ENCODE measurements at places on chromosomes 7 and 10.
A peak's percentile ranks its signal among the peaks of the same experiment; 100 is the strongest.

GRCh38 chr7:33624215-33624614, 281.1 kb upstream of the BMPER start:
- no peak for DNase-seq

DNA sequence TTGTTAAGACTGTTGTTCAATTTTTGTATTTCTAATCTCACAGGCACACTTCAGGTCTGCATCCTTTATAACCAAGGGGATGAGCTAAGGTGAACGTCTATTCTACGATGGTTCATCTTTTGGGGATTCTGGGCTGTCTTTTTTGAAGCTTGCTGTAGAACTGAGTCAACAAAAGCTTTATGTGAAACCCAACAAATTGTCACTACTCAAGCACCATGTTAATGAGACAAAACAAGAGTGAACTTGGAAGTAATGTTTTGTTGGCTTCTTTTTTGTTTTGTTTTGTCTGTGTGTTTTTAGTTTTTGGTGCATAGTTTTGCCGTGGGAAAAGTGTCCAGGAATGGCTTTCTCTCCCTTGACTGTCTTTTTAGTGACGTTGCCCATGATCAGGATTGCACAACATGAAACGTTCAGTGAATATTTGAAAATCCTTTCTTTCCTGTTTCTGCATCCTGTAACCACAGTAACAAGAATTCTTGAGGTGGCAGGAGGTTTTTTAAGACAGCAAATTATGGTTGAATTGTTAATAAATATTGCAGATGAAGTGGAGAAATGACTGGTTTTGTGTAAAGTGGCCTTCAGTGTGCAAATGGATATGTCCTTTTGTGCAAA, 65.6 kb downstream of the WIPF3 start:
- peak; percentile 32 for DNase-seq

DNA sequence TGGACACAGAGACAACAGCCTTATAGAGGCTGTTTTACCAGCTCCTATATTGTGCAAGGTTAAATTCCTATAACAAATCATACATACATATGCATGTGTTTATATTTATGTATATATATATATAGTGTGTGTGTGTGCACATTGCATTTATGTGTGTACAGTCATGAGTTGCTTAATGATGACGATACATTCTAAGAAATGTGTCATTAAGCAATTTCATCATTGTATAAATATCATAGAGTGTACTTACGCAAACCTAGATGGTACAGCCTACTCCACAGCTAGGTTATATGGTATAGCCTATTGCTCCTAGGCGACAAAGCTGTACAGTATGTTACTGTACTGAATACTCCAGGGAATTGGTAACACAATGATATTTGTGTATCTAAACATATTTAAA, 30.1 kb upstream of the TNKS2 start:
- DNase-seq, result no peak

- DNase-seq, result no peak
Measured at GRCh38 chr10:3960496-3960895, 175.5 kb upstream of the KLF6 start.

DNA sequence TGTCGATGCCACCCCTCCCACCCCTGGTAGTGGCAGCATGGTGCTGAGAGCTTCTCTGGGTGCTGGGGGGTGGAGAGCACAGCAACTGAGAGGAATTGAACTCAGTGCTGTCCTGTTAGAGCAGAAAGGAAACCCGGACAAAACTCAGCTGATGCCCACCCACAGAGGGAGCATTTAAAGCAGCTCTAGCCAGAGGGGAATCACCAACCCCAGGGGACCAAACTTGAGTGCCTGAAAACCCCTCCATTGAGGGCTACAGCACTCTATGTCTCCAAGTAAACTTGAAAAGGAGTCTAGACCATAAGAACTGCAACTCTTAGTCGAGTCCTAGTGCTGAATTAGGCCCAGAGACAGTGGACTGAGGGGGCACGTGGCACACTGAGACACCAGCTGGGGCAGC, 16.8 kb upstream of the FOXI2 start:
- DNase-seq, result no peak

DNA sequence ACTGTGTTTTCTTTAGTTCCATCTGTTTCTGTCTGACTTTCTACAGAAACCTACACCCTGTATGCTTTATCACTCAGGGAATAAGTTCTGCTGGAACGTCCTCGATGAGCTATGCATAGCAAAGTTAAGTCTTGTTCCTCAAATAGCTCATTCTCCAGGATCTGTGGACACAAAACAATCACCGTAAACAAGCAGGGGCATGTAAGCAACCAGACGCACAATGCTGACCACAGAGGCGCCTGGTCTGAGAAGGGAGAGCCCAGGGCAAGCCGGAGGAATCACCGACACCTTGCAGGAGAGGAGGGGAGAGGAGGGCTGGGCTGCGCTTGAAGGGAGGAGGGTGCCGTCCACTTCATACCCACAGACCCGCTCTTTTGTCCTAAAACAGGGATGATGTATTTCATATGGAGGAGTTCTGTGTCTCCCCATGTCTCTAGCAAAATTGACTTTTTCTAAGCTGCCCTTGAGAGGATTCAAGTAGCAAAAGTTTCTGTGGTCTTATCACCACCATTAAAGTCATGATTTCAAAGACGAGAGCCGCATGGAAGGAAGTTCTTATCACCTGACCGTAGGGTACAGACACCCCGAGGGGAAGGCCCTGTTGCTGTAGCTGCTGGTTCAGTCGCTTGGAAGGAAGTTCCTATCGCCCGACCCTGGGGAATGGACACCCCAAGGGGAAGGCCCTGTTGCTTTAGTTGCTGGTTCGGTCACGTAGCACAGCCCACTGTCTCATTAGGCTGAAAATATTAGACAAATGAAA, 14.3 kb downstream of the CALML3 start:
- DNase-seq, result no peak

GRCh38 chr10:75596930-75597620, 165.7 kb downstream of the LRMDA start:
- no peak for DNase-seq

GRCh38 chr7:81549484-81550016, 220.3 kb downstream of the HGF start:
- DNase-seq, result no peak

GRCh38 chr10:132223156-132223590, 36.4 kb downstream of the DPYSL4 start:
- DNase-seq, result peak; percentile 98

- no peak for DNase-seq
Measured at GRCh38 chr7:29990931-29991330, 1.3 kb upstream of the SCRN1 start.

- DNase-seq, result no peak
Measured at GRCh38 chr7:70765651-70766050, 366.3 kb upstream of the GALNT17 start.

DNA sequence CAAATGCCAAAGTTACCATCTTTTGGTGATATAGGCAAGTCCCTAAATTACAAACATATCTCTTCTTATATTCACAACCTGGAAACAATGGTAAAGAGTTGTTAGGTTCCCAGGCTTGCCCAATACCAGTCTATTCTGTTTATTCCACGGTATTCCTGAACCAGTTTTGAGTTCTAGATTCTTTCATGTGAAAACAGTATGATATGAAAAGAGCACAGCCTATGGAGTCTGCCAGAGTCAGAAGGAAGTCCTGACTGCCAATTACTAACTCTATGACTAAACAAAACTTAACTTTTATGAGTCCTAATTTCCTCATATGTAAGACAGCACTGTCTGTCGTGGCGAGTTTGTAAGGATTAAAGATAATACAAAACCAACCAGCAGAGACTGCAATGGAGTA, 5.6 kb downstream of the ABI1 start:
- peak; percentile 23 for DNase-seq

GRCh38 chr10:119197921-119198320, 9.4 kb upstream of the GRK5 start:
- DNase-seq, result peak; percentile 47

DNA sequence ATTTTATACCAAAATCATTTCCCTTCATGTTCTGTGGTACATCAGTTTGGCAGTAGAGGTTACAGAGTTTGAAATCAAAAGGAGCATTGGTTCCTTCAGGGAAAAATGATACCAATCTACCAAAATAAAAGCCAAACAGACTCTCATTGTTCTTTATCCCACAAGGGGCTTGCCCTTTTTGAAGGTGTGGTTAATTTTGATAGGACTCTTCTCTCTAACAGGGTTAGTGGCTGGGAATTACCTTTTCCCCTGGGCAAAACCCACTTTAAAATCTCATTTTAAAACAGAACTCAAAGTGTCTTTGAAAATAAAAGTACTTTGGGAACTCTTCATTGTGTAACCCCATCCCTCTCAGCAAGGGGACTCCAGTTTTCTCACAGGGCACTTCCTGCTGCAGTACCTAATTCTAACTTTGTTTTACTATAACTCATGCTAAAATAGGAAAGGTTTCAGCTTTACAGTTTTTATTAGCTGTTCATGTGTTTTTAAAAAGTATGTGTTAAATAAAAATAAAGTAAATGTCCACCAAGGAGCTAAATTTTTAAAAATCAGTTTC, 30.6 kb downstream of the SMNDC1 start:
- DNase-seq, result peak; percentile 68

- no peak for DNase-seq
Measured at GRCh38 chr10:79259834-79260233, 87.4 kb upstream of the PPIF start.

GRCh38 chr10:33483124-33483815, 148.8 kb upstream of the NRP1 start:
- DNase-seq, result no peak

- no peak for DNase-seq
Measured at GRCh38 chr7:25963733-25964132, 188.3 kb upstream of the NFE2L3 start.
